ENCODE measurements at places on chromosomes 4 and X. TPM values are rescaled to one million over a fixed set of nuclear protein-coding genes. Genes with fewer than 3 reads are reported as not detected.

GAGE12F gene
- not detected for total RNA-seq

LNX1 gene
- 1.0 TPM for total RNA-seq

FAM47E gene
- total RNA-seq = not detected

NAA11 gene
- total RNA-seq = not detected

SH3D19 gene
- 19.8 TPM for total RNA-seq

EDNRA gene
- total RNA-seq = 14.9 TPM

TMPRSS11F gene
- not detected for total RNA-seq

MOB1B gene
- total RNA-seq = 10.9 TPM

All from epithelial cell of alveolus of lung (primary cell).